GM04504 (cell line): ENCODE measurements at places on chromosomes 7 and 10.

DNA sequence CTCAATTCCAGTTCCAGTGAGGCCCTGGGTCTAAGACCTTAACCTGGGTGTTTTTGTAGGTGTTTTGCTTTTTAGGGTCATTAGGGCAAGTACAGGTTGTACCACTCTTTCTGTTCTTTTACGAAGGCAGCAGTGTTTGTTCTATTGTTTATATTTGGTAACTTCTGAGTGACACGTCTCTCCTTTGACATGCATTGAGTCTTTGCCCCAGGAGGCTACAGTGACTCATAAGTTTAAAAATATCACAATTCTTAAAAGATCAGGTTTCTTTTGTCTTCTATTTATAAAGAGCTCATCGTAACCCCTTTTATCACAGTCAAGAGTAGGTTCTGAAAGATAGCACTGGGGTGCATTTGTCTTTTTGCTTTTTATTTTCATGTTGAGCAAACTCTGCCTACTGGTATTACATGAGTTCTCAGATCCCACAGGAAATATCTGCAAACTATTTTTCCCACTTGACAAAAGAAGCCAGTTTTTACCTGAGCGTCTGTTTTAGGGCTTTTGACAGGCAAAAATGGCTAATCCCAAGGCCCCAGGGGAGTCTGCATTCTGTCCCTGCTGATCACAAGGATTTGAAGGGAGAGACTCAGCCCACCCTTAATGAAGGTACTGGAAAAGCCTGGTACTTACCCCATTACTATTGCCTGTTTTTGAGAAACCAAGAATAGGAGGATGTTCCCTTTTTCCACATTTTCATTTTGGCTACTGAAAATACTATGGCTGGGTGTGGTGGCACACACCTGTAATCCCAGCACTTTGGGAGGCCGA lies 7.9 kb downstream of the NUDT13 start:
- DNase-seq: no peak

GRCh38 chr10:97498841-97499560 lies at the start of gene UBTD1:
UBTD1 (plus strand) TSS chr10:97498924; CDS start chr10:97499204, 280 bp downstream.
- DNase-seq: peak; percentile 16

- no peak for DNase-seq
Observed at GRCh38 chr7:46072722-46073121, 151.7 kb upstream of the IGFBP3 start.

- DNase-seq: no peak
Observed at GRCh38 chr7:25054819-25055519, 70.1 kb downstream of the CYCS start.

DNA sequence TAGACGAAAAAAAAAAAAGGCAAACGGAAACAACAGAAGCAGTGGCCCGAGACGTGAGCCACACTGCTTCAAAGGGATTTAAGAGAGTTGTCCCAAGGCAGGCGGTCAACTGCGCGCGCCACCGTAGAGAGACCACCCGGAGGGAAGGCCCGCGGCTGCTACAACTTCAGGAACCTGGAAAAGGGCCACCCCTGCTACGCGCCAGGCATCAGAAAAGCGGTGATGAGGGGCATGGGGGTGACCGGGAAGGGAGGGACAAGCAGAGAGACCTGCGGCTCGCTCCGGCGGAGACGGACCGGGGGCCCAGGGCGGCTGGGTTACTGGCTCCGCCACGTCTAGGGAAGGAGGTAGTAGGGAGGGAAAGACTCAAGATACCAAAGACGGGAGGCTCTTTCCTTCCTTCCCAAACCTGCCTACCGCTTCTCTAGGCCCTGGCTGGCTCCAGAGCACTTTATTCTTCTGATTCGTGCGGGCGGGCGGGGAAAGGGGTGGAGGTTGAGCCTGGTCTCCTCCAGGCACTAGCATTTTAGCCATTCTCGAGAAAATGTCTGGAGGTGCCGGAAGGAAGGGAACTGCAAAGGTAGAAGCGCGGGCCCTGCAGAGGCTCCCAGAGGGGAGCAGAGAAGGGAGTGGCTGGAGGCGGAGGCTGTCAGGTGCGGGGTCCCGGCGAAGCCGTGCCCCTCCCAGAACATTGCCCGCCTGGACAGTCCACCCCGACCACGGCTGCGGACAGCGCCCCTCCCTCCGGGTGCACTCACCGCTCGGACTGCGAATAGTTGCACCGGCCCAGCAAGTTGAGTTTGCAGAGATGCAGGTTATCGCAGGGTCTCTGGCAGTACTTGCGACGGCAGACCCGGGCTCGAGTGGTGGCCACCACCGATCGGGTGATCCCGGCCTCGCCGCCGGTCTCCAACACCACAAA lies 993 bp downstream of the ZC3HAV1 start:
- no peak for DNase-seq

GRCh38 chr10:63467841-63468240 lies 2.1 kb upstream of the JMJD1C start:
- DNase-seq: no peak

DNA sequence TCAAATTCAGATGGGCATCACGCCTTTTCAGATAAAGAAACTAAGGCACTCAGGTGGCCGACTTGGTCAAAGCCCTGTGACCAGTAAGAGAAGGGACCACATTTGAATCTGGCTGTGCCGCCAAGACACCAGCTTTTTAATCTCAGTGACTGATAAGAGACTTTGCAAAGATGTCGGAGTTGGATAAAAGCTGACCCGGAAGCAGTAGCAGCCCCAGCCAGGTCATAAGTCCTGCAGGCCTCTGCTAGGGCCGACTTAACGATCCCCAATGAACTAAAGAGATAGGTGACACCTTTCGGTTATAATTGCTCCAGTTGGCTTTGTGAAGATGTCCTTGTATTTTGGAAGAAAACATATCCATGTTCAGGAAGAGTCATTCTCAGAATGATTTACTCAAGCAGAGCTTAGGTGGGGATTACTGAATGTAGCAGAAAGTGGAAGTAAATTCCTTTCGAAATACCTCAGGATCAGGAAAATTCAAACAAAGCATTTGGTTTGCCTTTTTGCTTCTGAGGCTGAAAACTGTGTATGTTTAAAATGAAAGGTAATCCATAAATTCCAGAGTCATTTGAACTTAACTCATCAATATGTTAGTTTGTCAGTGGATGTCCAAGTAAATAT lies 164.2 kb upstream of the PITRM1 start:
- no peak for DNase-seq

- no peak for DNase-seq
Observed at GRCh38 chr7:35465791-35466336, 212.0 kb upstream of the TBX20 start.

DNA sequence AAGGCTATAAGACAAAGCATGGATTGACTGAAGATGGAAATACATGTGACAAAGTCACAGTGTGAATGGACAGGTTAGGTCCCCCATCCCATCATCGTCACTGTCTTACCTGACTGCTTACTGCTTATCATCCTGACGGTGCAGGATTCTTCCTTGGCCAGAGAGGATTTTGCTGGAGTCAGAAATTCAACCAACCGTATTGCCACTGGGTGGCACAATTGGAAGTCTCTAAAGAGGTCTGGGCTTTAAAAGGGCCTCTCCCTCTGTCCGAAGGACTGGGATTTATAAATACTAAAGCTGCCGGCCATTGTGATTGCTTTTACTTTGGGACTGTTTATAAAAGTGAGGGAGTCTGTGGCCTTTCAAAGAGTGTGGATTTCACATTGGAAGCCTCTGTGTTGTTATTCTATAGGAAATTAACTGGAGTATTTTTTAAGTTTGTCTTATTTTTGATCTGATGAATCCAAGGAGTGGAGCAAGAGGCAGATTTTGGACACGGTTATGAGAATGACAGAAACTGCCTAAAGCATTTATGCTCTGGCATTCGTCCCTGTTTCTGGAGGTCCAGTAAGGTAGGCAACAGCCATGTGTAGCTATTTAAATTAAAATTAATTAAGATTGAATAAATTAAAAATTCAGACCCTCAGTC lies 113.3 kb upstream of the CREB5 start:
- peak; percentile 18 for DNase-seq

- no peak for DNase-seq
Observed at GRCh38 chr7:150969475-150969874, 8.6 kb downstream of the KCNH2 start.

DNA sequence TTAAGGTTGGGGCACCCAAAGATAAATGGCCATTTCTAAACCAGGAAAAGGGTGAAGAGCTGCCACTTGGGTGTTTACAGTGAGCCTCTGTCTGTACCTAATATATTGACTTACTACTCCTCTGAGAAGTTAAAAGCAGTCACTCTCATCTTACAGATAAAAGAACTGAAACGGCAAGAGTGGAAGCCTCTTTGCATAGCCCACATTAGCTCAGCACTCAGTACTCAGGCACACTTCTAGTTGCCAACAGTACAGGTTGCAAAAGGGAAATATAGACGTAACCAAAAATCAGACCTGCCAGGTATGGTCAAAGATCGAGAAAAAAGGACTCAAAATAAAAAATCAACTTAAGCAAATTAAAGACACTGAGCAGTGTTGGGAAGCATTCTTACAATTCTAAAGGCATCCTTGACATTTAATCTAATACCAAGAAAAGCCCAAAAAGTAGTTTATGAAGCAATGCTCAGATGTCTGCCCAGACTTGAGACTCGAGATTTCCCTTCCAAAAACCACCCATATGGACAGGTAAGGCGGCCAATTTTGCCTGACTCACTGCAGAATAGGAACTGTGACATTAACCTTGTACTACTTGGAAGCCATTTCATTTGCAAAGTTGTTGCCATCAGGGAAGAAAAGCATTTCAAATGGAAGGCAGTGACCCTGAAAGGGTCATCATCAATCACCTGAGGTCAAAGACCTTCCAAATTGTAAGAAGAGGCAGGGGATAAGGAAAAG lies 139.3 kb downstream of the SLC25A13 start:
- no peak for DNase-seq

GRCh38 chr7:26850193-26850651 lies 14.2 kb downstream of the SKAP2 start:
- DNase-seq: no peak

DNA sequence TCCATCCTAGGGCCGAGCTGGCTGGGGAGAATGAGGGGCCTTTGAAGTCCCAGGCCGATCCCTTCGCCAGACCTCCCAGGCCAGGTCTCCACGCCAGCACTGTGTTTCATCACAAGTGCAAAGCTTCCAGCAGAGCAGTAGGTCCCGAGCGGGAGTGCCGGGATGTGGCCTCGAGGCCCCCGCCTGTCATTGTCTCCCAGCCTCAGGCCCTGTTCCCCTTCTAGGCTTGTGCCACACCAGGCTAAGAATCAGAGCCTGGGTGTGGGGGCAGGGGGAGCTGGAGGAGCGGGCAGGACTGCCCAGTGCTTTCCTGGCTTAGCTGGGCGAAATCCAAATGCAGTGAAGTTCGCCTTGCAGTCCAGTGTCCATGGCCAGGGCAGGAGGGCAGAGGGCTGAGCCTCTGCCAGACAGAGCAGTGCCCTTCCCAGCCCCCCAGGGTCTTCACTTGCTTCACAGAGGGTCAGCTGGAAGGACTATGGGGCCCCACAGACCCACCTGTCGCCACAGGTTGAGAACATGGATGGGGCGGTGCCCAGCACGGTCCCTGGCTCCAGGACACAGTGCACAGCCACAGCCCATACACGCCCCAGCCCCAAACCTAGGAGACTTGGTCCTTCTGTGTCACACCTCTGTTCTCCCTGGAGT lies 20.2 kb upstream of the PFKFB3 start:
- no peak for DNase-seq

DNA sequence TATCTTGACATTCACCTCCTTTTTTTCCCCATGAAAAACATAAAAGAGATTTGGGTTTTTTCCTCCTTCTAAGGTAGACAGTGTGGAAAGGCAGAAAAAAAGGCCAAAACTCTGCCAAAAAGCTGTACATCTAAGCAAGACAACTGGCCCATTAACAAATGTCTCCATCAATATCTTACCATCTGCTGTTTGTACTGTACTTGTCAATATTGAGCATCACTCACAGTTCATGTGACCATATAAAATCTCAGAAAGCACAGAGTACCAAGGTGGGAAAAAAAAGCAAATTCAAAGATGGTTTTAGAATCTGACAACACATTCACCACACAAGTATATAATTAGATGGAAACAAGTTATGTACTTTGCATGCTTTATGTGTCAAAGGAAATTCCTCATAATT lies 52.6 kb downstream of the CACNA2D1 start:
- no peak for DNase-seq

GRCh38 chr10:126691456-126691855 lies 21.0 kb upstream of the C10orf90 start:
- no peak for DNase-seq
